ENCODE measurements at places on chromosomes 6 and 20.
A peak's percentile ranks its signal among the peaks of the same experiment; 100 is the strongest.

DNA sequence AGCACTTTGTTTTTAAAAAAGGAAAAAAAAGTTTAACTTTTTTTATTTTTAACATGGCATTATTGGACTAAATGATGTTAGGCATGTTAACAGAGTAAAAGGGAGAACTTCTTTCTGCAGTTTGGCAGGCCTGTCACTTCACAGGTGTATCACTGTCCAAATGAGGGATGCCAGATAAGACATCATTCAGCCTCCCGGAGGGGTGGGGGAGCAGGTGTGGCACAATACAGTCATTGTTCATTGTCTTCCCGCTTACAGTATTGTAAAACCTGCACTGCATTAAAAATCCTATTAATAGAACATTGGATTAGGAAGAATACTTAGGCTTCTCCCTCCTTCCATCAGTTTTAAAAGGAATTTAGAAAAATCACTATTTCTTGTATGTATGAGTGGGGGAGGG lies 80.7 kb downstream of the CARMIL1 start:
- H3K4me3 ChIP-seq = no peak overlapping the region
- no peak overlapping the region for H3K27ac ChIP-seq
- H3K27me3 ChIP-seq = no peaks in the 10 kb centered on the region
- DNase-seq = peak; percentile 15
- H3K36me3 ChIP-seq = no peaks in the 10 kb centered on the region

DNA sequence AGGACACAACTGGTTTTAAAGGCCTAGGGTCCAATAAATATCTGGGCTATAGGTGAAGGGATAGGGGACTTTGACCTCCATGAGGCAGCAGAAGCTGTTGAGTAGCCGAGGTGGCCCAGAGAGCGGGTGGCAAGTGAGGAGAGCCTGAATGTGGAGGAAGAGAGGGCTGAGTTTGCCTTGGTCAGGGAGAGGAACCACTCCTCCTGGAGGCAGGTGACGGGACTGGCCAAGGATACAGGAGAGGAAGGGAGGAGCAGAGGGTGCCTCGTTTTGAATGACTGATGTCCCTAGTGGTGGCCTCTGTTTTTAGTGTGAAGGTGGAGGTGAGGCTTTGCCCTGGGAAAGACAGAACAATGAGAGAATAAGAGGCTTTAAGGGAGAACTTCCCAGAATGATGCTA lies 19.1 kb upstream of the AAR2 start:
- DNase-seq = peak; percentile 36
- H3K27me3 ChIP-seq = no peaks in the 10 kb centered on the region
- no peak overlapping the region for H3K4me3 ChIP-seq
- peaks cover 5% of the 10 kb centered on the region for H3K4me1 ChIP-seq
- H3K36me3 ChIP-seq = no peaks in the 10 kb centered on the region

DNA sequence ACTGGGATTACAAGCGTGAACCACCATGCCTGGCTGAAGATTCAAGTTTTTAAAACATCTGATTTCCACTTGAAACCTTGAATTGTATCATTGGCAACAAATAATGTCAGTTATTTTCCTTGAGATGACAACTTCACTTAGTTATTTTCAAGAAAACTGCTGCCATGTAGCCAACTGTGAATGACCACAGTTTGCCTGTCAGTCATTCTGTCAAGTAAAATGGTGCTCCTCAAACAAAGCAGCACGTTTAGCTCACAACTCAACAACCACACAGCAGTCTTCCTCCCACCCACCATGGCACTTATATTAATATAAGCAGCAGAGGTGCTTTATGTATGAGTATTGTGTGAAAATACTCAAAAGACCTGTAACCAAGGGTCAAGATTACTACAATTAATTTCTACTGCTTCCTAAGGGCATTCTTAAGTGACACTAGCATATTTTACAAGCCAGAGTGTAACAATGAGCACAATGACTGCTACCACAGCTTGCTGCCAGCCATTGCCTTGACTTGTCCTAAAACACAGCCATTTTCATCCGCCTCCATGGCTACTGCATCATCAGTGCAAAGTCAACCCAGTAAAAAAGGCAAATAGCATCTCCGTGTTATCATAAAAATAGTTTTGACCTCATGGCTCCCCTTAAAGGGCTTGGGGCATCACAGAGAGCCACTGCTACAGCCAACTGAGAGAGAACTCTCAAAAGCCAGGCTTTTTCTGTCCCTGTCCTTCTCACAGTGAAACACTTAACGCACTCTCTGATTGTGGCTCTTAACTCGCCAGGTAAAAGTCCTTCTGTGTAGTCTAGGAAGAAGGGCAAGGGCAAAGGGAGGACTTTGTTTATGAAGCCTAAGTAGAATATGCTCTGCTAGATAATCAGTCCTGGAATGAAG lies 96.4 kb upstream of the TAB2 start:
- peaks cover 7% of the 10 kb centered on the region for H3K4me1 ChIP-seq
- H3K27ac ChIP-seq = no peak overlapping the region
- H3K4me3 ChIP-seq = no peak overlapping the region
- no peaks in the 10 kb centered on the region for H3K36me3 ChIP-seq

DNA sequence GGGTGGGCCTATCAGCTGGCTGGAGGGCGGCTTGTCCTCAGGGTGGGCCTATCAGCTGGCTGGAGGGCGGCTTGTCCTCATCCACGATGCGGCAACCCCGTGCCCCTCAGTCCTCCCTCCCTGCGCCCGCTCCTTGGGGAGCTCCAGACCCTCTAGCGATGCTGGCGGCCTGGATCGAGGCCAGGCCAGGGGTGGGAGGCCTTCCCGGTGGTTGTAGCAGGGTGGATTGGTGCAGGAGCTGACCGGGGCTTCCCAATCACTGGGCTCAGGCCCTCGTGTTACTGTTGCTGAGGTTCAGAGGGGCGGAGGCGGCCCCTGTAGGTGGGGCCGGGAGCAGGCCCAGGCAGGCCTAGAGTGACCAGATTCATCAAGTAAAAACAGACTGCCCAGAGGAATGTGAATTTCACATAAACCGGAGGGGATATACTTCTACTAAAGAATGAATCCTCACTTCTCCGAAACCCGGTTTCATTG lies 8.8 kb downstream of the SLC17A9 start:
- H3K27ac ChIP-seq = no peak overlapping the region
- H3K4me1 ChIP-seq = no peaks in the 10 kb centered on the region
- no peak overlapping the region for H3K4me3 ChIP-seq
- no peaks in the 10 kb centered on the region for H3K36me3 ChIP-seq
- DNase-seq = no peak
